ENCODE measurements at places on chromosomes 11 and 22.

- DNase-seq: no peak
Measured at GRCh38 chr11:79147011-79147410, 293.8 kb downstream of the TENM4 start.

DNA sequence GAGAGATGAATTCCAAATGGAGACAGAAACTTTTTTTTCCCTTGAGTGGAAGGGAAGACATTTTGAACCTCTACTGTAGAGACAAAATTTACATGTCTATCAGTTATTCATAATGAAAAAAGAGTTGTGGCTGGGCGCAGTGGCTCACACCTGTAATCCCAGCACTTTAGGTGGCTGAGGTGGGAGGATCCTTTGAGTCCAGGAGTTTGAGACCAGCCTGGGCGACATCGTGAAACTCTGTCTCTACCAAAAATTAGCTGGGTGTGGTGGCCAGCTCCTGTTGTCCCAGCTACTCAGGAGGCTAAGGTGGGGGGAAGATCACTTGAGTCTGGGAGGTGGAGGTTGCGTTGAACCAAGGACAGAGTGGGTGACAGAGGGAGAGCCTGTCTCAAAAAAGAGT, 4.1 kb downstream of the EED start:
- DNase-seq: no peak

DNA sequence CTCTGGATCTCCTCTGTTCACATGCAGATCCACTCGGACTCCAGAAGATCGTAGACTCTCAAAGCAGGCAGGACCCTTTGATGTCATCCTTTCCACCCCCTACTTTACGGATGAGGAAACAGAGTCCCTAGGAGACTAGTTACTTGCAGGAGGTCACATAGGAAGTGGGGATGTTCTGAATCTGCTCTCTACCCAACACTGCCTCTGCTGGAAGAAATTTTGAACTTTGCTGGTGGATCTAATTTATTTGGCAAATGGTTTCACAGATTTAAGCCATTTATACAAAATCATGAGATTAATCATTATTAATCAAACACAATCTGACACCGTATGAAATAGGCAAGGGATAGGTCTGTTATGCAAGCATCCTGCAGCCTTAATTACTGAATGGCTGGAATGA, 55.0 kb upstream of the USP47 start:
- no peak for DNase-seq

DNA sequence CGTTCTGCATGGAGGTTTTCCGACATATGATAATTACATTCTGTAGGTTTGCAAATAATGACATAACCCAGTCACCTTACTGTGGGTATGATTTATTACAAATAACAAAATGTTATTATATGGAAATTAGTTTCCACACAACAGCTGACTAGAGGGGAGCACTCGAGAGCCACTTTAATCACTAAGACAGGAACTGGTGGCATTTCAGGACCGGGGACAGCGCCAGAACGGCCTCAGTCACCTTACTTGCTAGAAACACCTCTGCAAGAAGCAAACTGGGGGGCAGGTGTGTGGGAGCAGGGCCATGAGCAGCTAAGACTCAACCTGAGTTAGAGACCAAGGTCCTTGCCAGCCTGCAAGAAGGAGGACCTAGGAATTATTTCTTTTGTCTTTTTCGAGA, 199.9 kb downstream of the DSCAML1 start:
- peak; percentile 15 for DNase-seq

DNA sequence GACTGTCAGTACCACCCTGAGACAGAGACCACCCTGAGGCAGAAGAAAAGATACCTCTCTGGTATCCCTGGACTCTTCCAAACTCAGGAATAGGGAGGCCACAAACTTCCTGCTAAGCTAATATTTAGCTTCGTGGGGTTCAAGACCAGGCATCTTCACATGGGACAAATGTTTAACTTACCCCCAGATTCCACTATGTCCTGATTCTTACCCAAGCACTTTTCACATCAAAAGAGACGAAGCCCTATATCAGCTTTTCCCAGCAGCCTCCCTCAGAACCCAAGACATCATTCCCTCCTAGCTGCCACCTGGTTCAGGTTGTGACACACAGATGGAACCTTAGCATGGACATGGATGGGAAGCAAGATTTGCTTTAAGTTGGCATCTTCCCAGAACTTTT, 32.1 kb downstream of the SMC1B start:
- no peak for DNase-seq

DNA sequence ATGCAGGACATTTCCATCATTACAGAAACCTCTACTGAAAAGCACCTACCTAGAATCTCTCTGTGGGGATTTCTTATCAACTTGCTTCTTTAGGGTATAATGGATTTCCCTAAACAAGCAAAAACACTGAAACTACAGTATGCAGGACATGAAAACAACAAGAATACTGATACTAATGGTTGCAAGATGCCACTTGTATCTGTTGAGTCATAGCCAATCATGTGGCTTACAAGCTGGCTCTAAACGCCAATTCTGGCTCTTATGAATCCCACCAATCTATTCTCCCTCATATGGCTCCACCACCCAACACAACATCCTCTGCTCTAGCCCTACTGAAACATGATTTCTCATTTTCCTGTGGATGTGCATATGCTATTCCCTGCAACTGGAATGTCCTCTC, 22.6 kb downstream of the TENM4 start:
- no peak for DNase-seq
